ENCODE measurements at places on chromosomes 7 and 10. TPM values are rescaled to one million over a fixed set of nuclear protein-coding genes. Genes with fewer than 3 reads are reported as not detected.

Gene GIMAP1
- total RNA-seq: 3.6 TPM

Gene ADK
- total RNA-seq: 24.0 TPM

Gene AKR1C4
- not detected for total RNA-seq

Gene INHBA
- total RNA-seq: 0.28 TPM

Gene SPDYE2
- total RNA-seq: not detected

Gene OPN1SW
- total RNA-seq: not detected

Gene FOXI2
- not detected for total RNA-seq

Gene GIMAP6
- 7.5 TPM for total RNA-seq

Gene ERVW-1
- total RNA-seq: not detected

Gene SLC26A3
- total RNA-seq: 2,946 TPM

Gene TYW1B
- 2.5 TPM for total RNA-seq

Gene PGAM2
- 0.96 TPM for total RNA-seq

Gene PALD1
- 3.2 TPM for total RNA-seq

DNA sequence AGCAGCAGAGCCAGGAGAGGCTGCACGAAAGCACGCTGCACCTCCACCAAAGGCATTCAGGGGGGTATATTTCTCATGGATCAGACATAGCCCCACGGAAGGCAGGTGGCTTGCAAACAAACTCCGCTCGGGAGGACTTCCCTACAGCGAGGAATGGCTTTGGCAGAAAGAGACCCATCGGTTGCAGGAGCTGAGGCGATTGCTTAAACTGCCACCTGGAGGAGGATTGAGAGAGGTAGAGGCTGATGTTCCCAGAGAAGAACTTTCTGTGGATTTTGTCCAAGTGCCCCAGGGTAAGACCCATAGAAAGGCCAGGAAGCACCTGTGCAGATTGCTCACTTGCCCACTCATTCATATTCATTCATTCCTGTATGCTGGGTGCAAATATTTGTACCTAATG lies 89.1 kb downstream of the NEUROD6 start:
- no peak for DNase-seq

- peak; percentile 77 for DNase-seq
Observed at GRCh38 chr7:30445770-30446169, 32.8 kb downstream of the NOD1 start.

DNA sequence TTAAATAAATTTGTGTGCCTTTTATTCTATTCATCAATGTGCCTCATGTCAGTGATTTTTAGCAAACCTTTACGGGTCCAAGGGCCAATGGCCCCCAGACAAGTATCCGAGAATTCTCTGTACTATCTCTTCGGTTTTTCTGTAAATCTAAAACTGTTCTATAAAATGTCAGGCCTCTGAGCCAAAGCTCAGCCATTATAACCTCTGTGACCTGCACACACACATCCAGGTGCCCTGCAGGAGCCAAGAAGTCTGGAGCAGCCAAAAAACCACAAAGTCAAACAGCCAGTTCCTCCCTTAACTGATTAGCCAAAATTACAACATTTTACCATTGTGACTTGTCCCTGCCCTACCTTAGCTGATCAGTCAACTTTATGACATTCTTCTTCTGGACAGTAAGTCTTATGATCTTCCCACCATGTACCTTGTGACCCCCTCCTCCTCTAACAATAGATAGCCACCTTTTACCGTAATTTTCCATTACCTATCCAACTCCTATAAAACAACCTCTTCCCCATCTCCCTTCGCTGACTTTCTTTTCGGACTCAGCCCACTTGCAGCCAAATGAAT lies 363.8 kb downstream of the SEMA3D start:
- DNase-seq: no peak

DNA sequence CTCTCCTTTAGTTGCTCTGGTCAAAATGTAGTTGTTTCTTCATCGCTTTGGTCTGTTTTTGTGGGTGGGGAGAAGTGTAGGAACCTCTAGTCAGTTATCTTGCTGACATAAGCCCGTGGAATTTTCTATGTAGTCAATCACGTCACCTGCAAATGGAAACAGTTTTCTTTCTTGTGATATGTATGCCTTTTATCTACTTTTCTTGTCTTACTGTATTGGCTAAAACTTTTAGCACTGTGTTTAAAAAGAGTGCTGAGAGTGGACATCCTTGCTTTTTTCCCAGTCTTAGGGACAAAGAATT lies 42.3 kb downstream of the AKR1E2 start:
- DNase-seq: no peak

DNA sequence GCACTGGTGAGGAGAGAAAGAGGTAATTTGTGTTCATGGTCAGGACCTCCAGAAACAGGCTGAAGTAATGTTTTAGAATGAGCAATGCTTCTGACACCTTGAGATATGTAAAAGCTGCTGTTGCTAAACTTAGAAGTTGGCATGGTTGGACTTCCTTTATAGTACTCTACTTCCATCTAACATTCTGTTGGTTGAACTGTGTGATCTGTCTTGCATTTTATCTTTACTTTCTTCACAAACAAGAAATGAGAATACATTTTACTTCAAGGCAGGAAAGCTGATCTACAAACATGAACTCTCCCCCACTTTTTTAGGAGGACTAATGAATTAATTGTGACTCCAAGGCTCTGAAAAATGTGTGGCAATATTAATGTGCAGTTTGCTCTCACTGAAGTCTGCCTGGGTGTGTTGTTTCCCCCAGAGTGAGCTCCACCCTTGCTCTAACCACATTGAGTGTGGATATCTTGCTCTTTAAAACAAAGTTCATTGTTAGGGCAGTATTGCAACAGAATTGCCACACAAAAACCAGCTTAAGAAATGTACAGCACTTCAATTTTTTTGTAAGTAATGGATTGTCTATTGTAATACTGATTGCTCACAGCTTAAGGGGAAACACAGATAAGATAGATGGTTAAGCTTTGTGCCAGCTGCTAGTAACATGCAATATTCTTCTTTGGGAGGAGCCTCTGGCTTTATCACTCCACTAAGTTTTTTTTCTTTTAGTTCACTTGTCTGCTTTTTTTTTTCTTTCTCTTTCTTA lies 69.0 kb downstream of the ADD3 start:
- DNase-seq: no peak

DNA sequence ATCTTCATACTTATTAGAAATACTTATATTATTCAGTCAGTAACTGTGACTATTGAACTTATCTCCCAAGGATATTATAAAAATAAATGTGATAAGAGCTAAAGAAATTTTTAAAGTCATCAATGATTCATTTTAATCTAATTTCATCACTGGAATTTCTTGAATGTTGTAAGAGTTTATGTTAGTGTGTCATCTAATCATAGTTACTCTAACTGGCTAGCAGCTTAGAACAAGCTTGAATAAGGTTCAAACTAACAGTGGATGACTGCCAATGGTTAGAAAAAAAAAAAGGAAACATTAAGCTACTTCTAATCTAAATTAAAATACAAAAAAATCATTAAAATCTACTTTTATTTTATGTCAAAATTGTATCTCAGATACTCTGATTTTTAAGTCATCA lies 1066.3 kb downstream of the CNTNAP2 start:
- no peak for DNase-seq

GRCh38 chr10:32139223-32140073 lies 83.2 kb upstream of the KIF5B start:
- DNase-seq: peak; percentile 80

- no peak for DNase-seq
Observed at GRCh38 chr10:124725791-124726190, 18.4 kb downstream of the FAM53B start.

- peak; percentile 65 for DNase-seq
Observed at GRCh38 chr10:103554488-103555324, 61.2 kb downstream of the NEURL1 start.

- no peak for DNase-seq
Observed at GRCh38 chr10:76301950-76302349, 870.5 kb downstream of the LRMDA start.

GRCh38 chr10:59575269-59575668 lies 134.4 kb downstream of the SLC16A9 start:
- no peak for DNase-seq

DNA sequence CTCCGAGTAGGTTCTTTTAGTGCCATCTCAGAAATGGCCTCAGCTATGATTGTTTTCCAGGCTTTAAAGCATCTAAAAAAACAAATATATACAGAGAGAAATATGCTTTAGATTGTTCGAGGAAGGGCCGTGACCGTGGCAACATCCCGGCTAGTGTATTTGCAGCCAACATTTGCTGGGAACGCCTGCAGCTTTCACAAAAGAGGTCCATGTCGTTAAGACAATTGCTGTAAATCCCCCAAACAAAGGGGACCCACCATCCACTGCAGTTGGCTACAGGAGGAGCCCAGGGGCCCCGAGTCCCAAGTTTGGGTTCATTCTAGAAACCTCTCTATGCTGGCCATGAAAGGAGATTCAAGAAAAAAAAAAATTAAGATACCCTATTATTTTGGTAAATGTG lies 152.8 kb upstream of the TCF7L2 start:
- no peak for DNase-seq

GRCh38 chr10:48503293-48503911 lies 101.5 kb downstream of the ARHGAP22 start:
- no peak for DNase-seq

DNA sequence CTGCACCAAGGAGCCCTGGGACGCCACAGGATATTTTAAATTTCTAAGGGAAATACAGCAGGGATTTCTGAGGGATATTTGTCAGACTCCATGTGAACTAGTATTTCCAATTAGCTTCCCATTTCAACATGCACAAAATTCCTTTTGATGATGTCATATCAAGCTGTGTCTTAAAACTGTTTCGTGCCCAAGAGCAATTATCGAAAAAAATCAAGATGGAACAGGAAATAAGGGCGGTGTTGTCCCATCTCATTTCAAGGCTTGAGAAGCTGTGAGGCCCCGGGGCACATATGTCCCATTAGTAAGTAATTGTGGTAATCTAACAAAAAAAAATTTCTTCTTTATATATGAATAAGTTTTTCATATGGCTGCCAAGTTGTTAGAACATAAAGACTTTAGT lies 47.4 kb downstream of the PPP1R17 start:
- DNase-seq: no peak

DNA sequence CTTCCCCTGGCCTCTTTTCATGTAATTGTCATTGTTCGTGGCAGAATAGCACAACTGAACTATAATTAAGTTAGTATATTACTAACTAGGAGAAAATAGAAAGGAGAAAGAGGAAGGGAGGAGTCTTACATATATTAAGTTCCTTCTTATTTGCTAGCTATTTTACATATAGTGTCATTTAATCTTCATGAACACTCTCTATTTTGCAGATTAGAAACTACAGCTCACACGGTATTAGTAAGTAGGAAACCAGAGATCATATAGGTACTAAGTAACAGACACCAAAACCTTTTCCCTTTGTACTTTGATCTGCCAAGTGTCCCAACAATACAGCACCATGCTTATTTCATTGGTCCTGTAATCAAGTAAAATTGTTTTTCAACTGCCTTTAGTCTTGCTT lies 202.4 kb upstream of the HPS1 start:
- no peak for DNase-seq
